Foreskin keratinocyte (primary cell): ENCODE measurements at places on chromosomes 2 and 18. TPM values are rescaled to one million over a fixed set of nuclear protein-coding genes. Genes with fewer than 3 reads are reported as not detected.

Gene RFTN2
- not detected in 2 replicates for polyA plus RNA-seq

Gene BOLL
- polyA plus RNA-seq: not detected in 2 replicates

Gene ANKRD30BL
- polyA plus RNA-seq: not detected in 2 replicates

Gene LRRC30
- not detected in 2 replicates for polyA plus RNA-seq

Gene DPP4
- 0.43 and 1.00 TPM in 2 replicates for polyA plus RNA-seq

- DNase-seq: no peak
Measured at GRCh38 chr18:13390711-13391110, 172.2 kb downstream of the LDLRAD4 start.

- no peak for DNase-seq
Measured at GRCh38 chr18:62732617-62733016, 17.3 kb downstream of the PHLPP1 start.

DNA sequence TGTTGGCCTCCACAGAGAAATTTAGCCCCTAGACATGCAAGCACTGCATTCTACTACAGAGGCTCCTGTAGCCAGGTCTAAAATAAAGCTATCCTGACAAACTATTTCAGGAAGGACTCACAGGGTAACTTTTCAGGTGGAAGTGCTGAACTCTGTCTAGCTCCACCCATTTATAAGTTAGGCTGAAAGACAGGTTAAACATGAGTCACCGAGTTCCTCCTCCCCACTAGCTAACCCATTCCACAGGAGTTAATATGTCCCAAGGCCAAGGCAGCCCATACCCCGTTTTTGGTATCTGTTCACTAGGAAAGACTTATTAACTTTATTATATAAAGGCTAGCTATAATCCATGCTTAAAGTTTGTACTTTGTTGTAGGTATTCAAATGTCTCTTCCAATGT lies 3.5 kb downstream of the CWC22 start:
- DNase-seq: peak; percentile 18

GRCh38 chr2:218002143-218002844 lies 501 bp downstream of the TNS1 start:
- DNase-seq: no peak

DNA sequence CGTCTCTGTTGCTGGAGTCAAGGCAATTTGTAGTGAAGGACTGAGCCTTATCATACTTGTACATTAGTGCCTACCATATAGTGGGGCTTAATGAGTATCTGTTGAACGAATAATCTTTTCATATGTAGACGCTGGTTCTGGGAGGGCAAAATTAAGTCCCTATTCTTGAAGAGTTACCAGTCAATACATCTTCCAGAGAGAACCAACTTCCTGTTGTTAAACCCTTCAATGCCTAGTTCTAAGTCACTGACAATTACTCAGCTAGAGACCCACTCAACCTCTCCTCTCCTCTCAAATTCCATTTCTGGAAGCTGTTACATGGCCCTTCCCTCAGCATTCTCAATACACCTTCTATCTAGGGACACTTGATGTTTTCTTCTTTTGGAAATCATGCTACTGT lies 1.1 kb upstream of the MOB4 start:
- no peak for DNase-seq

DNA sequence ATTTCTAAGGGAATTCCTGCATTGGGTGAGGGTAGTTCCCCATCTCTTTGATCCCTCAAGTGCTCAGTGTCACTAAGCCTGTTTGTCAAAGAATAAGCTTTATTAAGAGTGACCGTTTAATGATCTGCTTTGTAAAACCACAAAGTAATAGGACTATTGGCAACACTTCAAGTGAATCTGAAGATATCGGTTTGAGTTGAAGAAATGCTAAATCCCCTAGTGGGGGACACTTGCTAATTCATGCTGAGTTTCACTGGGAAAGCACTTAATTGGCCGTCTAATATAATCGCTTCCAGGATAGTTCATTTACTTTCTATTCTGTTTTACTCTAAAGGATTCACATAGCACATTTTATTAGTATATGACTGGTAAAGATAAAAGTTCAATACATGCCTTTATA lies 54.4 kb downstream of the DTNA start:
- no peak for DNase-seq

GRCh38 chr18:6593142-6593885 lies 136.2 kb upstream of the ARHGAP28 start:
- DNase-seq: no peak

- no peak for DNase-seq
Measured at GRCh38 chr2:6694555-6694954, 171.2 kb downstream of the CMPK2 start.

- no peak for DNase-seq
Measured at GRCh38 chr18:35324926-35325655, 19.1 kb downstream of the ZNF24 start.
